ENCODE measurements at places on chromosomes 6 and 20.

- no peak for DNase-seq
Measured at GRCh38 chr6:169827290-169827717, 75.9 kb downstream of the ERMARD start.

- DNase-seq: no peak
Measured at GRCh38 chr6:74749211-74750147, 456.4 kb downstream of the COL12A1 start.

DNA sequence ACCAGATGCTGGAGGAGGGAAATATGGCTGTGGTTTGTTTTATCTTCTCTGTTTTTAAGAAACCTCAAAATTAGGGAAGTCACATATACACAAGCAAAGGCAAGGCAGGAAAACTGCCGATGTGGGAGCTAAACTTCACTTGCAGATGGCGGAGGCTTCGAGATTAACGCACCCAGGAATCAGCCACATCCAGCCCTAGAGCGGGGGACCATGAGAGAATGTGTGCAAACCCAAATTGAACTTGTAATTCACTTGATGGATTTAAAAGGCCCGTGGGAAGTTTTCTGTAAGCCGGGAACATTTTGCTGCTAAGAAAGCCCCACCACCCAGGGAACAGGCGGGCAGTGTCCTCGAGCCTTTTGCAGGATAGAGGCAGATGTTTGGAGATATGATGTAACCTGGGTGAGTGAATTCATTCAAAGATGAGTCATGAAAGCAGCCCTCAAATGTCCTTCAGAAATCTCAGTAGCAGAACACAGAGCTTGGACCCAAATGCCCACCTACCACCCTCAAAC is 39.9 kb downstream of the PREX1 start:
- DNase-seq: no peak

DNA sequence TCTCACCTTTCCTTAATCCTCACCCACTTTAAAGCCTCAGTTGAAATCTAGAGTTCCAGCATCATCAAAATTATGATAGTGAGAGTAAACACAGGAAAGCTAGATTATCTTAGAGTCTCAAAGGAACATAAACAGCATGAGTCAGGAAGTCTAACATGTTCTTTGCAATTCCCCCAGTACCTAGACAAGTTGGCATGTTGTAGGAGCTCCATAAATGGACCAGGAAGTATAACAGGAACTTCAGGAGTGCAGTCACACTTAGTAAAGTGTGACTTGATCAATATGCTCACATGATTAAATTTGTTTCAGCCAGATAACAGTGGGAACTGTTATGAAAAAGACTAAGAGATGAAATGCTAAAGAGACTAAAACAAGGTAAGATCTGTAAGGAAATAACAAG is 834.4 kb downstream of the EYS start:
- DNase-seq: no peak

GRCh38 chr6:73800997-73801396 is 105.0 kb downstream of the CD109 start:
- peak; percentile 12 for DNase-seq

- DNase-seq: no peak
Measured at GRCh38 chr6:135088818-135089809, 34.5 kb upstream of the HBS1L start.

- no peak for DNase-seq
Measured at GRCh38 chr20:47664744-47665143, 120.5 kb downstream of the SULF2 start.

DNA sequence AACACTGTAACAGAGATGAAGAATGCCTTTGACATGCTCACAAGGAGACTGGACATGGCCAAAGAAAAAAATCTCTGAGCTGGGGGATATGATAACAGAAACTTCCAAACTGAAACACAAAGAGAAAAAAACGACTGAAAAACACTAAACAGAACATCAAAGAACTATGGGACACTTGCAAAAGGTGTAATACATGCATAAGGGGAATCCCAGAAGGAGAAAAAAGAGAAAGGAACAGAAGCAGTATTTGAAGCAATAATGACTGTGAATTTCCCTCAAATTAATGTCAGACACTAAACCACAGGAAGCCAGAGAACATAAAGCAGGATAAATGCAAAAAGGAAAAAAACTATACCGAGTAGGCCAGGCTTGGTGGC is 117.4 kb upstream of the ARID1B start:
- DNase-seq: no peak

DNA sequence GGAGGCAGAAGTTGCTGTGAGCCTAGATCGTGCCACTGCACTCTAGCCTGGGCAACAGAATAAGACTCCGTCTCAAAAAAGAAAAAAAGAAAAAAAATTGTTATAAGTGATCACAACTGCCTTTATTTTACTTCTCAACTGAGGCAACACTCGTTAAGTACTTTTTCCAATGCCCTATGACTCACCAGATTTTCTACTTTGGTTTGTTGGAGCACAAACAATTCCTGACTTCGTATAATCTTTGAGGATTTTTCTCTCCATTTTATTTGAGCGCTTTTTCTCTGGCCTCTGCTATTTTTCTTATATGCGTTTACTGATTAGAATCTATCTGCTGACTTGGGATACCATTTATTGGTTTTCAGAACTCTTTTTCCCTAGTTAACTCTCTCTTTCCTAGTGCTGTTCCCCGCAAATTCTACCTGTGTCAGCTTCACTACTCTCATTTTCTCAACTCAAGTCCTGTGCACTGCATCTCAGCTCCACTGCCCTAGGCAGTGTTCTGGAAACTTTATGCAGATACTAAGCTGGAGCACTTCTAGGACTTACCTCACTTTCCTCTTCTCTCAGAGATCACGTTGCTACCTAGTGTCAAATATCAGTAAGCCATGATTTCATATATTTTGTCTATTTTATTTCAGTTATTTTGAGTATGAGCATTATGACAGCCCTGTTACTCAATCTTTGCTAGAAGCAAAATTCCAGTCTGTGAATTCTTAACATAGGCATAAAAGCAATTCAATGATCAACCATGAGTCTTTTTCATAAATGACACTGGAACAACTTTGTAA is 1120.1 kb upstream of the CITED2 start:
- no peak for DNase-seq

DNA sequence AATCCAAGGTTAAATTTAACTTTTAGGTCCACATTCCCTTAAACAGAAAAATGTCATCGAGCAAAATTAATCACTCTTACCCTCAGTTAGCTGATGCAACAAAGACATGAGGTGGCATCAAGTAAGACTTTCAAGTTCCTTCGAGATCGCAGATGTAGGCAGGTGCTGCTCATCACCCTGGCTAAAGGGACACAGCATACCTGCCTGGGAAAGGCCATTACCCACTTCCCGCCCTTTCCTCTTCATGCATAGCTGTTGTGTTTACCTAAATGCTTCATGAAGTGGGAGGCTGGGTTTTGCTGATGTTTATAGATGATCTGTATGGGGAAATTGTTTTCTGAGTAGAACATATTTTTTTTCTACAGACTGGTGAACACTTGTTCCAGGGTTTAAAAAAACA is 67.7 kb downstream of the GFRA4 start:
- peak; percentile 67 for DNase-seq

DNA sequence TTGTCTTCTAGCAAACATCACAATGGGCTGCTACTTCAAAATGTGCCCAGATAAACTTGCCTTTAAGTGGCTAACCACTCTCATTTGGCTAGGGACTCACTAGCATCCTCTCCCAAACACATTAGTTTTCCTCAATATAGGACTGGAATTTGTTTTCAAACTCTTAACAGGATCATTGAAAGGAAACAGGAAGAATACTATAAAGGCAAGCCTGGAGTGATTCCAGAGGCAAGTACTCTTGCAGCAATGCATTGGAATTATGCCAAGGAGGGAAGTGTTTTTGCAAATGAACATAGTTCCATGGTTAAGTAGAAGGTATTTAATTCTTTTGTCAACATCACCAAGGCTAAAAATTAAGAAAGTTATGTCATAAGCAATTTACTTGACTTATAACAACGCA is 12.2 kb downstream of the EPHA7 start:
- peak; percentile 99 for DNase-seq

GRCh38 chr6:41717392-41717736 is 18.0 kb downstream of the TFEB start:
- no peak for DNase-seq

DNA sequence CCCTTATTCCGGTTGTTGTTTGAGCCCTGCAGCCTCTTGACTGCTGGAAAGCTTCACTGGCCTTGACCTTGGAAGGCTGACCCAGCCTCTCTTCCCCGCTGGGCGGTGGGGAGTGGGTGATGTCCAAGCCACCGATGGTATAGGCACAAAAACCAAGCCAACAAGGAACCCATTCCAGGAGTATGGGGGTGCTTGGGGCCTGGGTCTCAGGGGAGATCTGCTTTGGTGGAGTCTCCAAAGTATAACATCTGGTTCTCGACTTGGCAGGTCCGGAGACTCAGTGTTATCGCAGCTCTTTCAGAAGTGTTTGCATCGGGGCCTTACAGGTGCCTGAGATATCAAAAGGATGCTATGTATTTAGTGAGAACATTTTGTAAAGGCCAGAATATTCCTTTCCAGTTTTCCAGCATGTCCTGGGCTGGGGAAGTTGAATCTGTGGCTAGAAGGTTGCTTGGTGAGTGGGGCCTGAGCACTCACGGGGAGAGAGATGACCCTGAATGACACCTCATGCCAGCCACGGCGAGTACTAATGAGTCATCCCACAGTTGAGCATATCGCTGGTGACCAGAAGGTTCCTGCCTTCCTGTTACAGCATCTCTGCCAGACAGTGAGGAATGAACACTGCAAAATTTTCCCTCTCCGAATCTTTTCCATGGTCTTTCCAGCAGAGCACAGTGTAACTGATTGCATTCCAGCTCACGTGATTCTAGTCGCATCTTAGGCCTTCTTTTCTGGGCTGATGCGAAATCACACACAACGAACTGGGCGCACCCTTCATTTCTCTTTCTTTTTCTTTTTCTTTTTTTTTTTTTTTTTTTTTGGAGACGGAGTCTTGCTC is 133.9 kb downstream of the ZDHHC14 start:
- no peak for DNase-seq

GRCh38 chr20:16528078-16528477 is 45.2 kb downstream of the KIF16B start:
- DNase-seq: peak; percentile 97

DNA sequence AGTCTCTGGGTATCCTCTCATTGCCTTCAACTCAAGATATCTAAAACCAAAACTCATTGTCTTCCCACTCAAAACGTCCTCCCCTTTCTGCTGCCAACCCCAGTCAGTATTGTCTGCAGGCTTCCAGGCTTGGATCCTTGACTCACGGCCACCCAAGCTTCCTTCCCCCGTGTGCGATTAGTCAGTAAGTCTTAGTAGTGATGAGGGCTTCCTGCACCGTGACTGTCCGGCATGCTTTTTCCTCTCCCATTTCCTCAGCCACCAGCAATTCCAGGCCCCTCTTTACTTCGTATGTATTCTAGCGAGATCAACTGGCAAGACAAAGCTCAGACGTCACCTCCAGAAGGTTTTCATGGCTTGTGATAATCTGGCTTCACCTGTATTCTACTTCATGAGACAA is 88.6 kb upstream of the DUSP22 start:
- DNase-seq: no peak

- peak; percentile 8 for DNase-seq
Measured at GRCh38 chr6:86192123-86192522, 549.4 kb upstream of the SYNCRIP start.

DNA sequence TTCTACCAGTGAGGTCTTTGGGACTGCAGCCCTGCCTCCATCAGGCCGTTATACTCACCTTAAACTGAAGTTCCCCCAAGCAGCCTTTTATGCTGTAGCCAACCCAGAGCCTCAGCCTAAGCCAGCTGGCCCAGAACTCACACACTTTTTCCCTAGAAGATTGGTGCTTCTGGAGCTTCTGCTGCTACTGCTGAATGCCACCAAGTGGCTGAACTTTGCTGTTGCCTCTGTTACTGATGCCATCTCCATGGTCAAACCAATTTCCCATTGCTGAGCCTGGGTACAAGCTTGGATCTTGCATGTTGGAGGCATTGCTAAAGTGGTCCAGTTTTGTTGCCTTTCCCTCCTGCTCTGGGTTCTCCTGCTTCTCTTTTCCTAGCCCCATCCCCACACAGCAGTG is 15.0 kb upstream of the TBX18 start:
- DNase-seq: no peak

DNA sequence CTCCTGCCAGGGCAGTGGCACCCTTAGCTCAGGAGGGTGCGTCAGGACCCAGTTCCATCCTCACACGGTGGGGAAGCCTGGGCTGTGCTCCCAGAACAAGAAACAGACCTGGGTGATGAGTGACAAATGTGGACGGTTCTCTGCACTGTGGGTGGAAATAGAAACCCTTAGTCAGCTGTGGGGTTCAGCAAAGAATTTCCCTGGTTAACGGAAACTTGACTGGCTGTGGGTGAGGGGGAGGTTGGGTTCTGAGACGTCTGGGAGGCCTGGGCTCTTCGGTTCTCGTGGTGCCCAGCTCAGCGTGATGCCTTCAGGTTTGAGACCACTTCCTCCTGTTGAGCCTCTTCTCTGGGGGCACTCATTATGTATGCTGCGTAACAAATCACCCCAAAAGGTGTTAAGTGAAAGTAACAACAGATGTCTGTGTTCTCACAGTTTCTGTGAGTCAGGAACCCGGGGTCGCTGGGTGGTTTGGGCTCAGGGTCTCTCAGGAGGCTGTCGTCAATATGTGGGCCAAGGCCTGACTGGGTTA is 53.1 kb upstream of the FAM83D start:
- DNase-seq: no peak

GRCh38 chr20:57918551-57918950 is 208.7 kb upstream of the PMEPA1 start:
- no peak for DNase-seq

DNA sequence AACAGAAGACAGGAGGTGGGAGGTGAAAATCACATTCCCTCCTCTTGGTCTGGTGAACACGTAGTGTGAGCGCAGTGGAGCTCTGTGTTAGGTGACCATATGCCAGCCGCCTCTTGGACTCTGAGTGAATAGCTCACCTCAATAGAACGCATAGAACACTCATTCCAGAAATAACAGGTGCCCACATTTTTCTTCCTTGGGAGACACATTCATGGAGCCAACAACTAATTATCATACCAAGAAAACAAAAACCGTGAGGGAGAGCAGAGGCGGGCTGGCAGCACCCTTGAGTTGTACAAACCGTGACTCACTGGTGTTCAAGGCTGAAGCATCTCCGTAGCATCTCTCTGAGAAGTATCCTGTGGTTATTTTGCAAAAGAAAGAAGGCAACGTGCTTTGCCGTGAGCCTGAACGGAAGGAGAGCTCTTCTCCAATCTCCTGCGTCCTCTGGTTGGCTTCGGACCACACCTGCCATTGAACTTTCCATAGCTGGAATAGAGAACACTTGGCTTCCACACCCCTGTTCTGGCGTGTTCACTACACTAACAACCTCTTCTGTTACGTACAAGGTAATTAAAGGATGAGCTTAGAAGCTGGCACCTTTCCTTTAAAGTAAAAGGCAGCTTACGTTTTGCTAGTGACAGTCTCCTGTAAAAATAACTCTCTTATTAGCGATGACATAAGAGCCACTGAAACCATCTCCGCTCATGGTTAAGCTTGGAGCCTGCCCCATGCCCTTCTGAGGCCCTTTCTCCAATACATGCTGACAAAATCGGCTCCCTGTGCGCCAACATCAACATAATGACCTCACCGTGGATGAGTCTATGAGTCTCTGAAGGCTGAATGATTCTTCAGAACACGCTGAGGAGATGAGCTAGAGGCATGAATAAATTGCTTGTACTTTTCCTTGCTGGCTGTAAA is 30.2 kb upstream of the SGK1 start:
- no peak for DNase-seq

GRCh38 chr6:138803861-138804260 is 8.0 kb downstream of the ECT2L start:
- no peak for DNase-seq

GRCh38 chr6:116254297-116255056 is 602 bp upstream of the TSPYL4 start:
- DNase-seq: no peak

Measured in NCI-H1105 treated with DMSO at 0.1 percent for 48 hours (cell line).